A549 treated with CORT108297 at 1 μM for 4 hours (cell line): ENCODE measurements at places on chromosomes 11 and 22. TPM values are rescaled to one million over a fixed set of nuclear protein-coding genes. Genes with fewer than 3 reads are reported as not detected.

Gene MS4A7
- not detected in 5 replicates for total RNA-seq

Gene CATSPER1
- total RNA-seq = 1.4 to 1.9 TPM (median 1.8 TPM) in 5 replicates

Gene TPBGL
- total RNA-seq = 0.08 to 0.30 TPM (median 0.23 TPM) in 5 replicates

Gene SLC25A18
- 0.08 TPM in 1 of 5 replicates, not detected in the others for total RNA-seq

Gene ADAMTS15
- 7.4 to 11.8 TPM (median 9.6 TPM) in 5 replicates for total RNA-seq

Gene OR51E2
- total RNA-seq = not detected in 5 replicates

Gene KCNJ1
- total RNA-seq = not detected in 5 replicates

Gene TTC28
- total RNA-seq = 2.2 to 3.3 TPM (median 3.0 TPM) in 5 replicates

Gene TMPRSS6
- 0.02 TPM in 1 of 5 replicates, not detected in the others for total RNA-seq

Gene DDIAS
- total RNA-seq = 16.1 to 19.4 TPM (median 18.4 TPM) in 5 replicates

Gene P4HA3
- total RNA-seq = 32.7 to 58.9 TPM (median 45.2 TPM) in 5 replicates

Gene ANO5
- 1.4 to 2.0 TPM (median 1.9 TPM) in 5 replicates for total RNA-seq

Gene GP1BB
- total RNA-seq = 0.28 to 1.8 TPM (median 1.6 TPM) in 5 replicates

Gene RIBC2
- 1.9 to 3.1 TPM (median 2.3 TPM) in 5 replicates for total RNA-seq

Gene POU2AF2
- total RNA-seq = not detected in 5 replicates

Gene FOLR1
- total RNA-seq = 0.08 to 0.13 TPM (median 0.10 TPM) in 4 of 5 replicates, not detected in the other

Gene FLRT1
- 0.03 to 0.07 TPM (median 0.06 TPM) in 5 replicates for total RNA-seq

Gene KCTD14
- 1.8 to 2.0 TPM (median 2.0 TPM) in 5 replicates for total RNA-seq

Gene PRODH
- 0.32 to 1.1 TPM (median 0.51 TPM) in 5 replicates for total RNA-seq

Gene RHOG
- 91.4 to 119 TPM (median 117 TPM) in 5 replicates for total RNA-seq

Gene FAT3
- 0.23 to 0.81 TPM (median 0.55 TPM) in 5 replicates for total RNA-seq

Gene TSSK2
- not detected in 5 replicates for total RNA-seq

Gene GAL3ST1
- 6.1 to 10.2 TPM (median 9.2 TPM) in 5 replicates for total RNA-seq

Gene FOSL1
- 148 to 236 TPM (median 164 TPM) in 5 replicates for total RNA-seq

Gene FAM227A
- 0.46 to 1.1 TPM (median 0.80 TPM) in 5 replicates for total RNA-seq

Gene CLDN5
- not detected in 5 replicates for total RNA-seq

Gene SCO2
- 2.7 to 9.9 TPM (median 5.5 TPM) in 5 replicates for total RNA-seq

Gene C11orf91
- total RNA-seq = 0.35 to 1.8 TPM (median 1.4 TPM) in 5 replicates

Gene OR2AG1
- total RNA-seq = not detected in 5 replicates

Gene KLHDC7B
- 0.02 to 0.03 TPM (median 0.03 TPM) in 4 of 5 replicates, not detected in the other for total RNA-seq

Gene ALX4
- total RNA-seq = 3.8 to 5.7 TPM (median 5.2 TPM) in 5 replicates

Gene CHADL
- total RNA-seq = not detected in 5 replicates

Gene SLC22A9
- total RNA-seq = not detected in 5 replicates

Gene CDK2AP2
- 67.0 to 97.8 TPM (median 95.2 TPM) in 5 replicates for total RNA-seq

Gene KRTAP5-9
- 0.10 TPM in 1 of 5 replicates, not detected in the others for total RNA-seq

Gene OR2AT4
- not detected in 5 replicates for total RNA-seq

Gene RSF1
- 11.3 to 21.4 TPM (median 16.5 TPM) in 5 replicates for total RNA-seq

Gene HOATZ
- total RNA-seq = not detected in 5 replicates

Gene HARBI1
- 5.1 to 6.5 TPM (median 6.2 TPM) in 5 replicates for total RNA-seq

Gene CARNS1
- total RNA-seq = 0.09 to 0.29 TPM (median 0.21 TPM) in 5 replicates

Gene GPHA2
- not detected in 5 replicates for total RNA-seq

Gene EHF
- 0.58 to 0.81 TPM (median 0.69 TPM) in 5 replicates for total RNA-seq

Gene TSKU
- 140 to 201 TPM (median 195 TPM) in 5 replicates for total RNA-seq

Gene OR6A2
- total RNA-seq = not detected in 5 replicates

Gene MICAL3
- total RNA-seq = 20.9 to 40.8 TPM (median 35.0 TPM) in 5 replicates

Gene MPZL2
- total RNA-seq = 0.15 TPM in 1 of 5 replicates, not detected in the others

Gene IGLL1
- total RNA-seq = not detected in 5 replicates

Gene MRGPRE
- 0.09 to 0.17 TPM (median 0.10 TPM) in 3 of 5 replicates, not detected in the others for total RNA-seq

Gene NPAS4
- total RNA-seq = not detected in 5 replicates

Gene TEX12
- 0.17 TPM in 1 of 5 replicates, not detected in the others for total RNA-seq

Gene TRIM51
- total RNA-seq = not detected in 5 replicates

Gene OR52H1
- total RNA-seq = not detected in 5 replicates

Gene TRPM5
- not detected in 5 replicates for total RNA-seq

Gene TOLLIP
- total RNA-seq = 39.2 to 59.0 TPM (median 55.0 TPM) in 5 replicates

Gene OLFML1
- total RNA-seq = 0.03 TPM in 1 of 5 replicates, not detected in the others

Gene OR8D4
- not detected in 5 replicates for total RNA-seq

Gene CNTF
- total RNA-seq = 1.0 to 1.5 TPM (median 1.2 TPM) in 5 replicates

Gene TP53I11
- 35.5 to 52.9 TPM (median 46.4 TPM) in 5 replicates for total RNA-seq

Gene KDM4D
- 0.26 to 0.45 TPM (median 0.39 TPM) in 5 replicates for total RNA-seq
